ENCODE measurements at places on chromosomes 5 and 9.

DNA sequence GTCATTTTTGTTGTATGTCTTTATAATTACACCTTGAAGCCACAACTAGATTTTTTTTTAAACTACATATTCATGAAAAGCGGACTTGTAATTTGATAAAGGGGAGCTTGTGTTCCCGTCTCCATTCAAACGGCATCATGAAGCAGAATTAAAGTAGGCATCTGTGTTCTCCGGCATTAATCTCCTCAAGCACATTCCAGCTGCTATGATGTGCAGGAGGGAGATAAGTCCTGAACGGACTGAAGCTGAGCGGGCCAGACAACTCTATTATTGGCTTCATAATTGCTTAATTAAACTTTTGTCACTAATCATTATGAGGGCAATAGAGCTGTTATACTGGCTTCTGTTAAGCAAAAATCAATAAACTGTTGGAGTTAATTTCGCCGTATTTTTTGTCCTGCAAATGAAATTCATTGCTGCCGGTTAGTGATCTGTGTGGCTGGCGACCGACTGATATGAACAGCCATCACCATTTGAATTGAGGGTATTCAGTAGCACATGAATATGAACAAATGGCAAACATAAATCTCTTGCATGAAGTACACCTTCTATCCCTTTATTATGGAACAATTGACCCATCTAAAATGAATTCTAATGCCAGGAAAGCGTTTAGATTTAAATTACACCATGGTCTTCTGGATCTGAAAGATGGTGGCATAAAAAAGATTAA lies 408.8 kb upstream of the IRX1 start:
- H3K36me3 ChIP-seq: no peaks in the 10 kb centered on the region
- H3K27me3 ChIP-seq: no peaks in the 10 kb centered on the region
- H3K4me1 ChIP-seq: no peaks in the 10 kb centered on the region
- H3K4me3 ChIP-seq: no peak overlapping the region
- H3K27ac ChIP-seq: no peak overlapping the region
- no peak for DNase-seq

DNA sequence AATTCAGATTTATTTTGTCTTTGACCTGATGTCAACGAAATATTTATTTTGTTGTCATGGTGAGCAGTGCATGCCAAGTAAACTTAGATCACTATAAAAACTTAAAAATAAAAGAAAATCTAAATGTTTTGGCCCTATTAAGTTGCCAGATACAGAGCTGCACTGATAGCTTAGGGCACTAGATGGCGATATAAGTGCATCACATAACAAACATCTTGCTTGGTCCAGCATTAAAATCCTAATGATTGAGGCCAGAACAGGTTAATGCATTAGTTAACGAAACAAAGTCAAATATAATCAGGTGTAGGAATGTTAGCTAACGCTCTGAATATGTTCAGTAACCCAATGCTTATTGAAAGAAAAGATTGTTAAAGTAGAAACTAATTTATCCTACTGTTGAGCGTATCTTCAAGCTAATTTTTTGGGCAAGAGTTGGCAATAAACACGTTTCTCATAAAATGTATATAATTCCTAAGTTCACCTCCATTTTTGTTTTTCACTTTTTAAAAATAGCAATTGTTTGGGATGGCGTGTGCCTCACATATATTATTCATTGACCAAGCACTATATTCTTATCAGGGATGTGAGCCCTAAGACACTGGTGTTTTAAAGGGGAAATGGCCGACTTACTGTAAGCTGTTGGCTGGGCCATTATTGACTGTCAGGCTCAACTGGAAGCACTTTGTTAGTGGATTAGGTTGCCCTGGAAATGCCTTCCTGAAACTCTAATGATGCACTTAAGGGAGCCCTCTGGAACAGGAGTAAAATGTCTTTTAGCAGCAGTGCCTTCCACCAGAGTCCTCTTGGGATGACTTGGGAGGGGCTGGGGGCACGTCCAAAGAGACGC lies 33.3 kb downstream of the KCTD16 start:
- no peak overlapping the region for H3K4me3 ChIP-seq
- H3K4me1 ChIP-seq: peaks cover 5% of the 10 kb centered on the region
- H3K36me3 ChIP-seq: no peaks in the 10 kb centered on the region
- no peak overlapping the region for H3K27ac ChIP-seq

- H3K4me1 ChIP-seq: no peaks in the 10 kb centered on the region
- H3K36me3 ChIP-seq: peaks cover 2% of the 10 kb centered on the region
- H3K27me3 ChIP-seq: no peaks in the 10 kb centered on the region
- no peak overlapping the region for H3K4me3 ChIP-seq
Observed at GRCh38 chr5:96692441-96692840, 30.3 kb downstream of the CAST start.

DNA sequence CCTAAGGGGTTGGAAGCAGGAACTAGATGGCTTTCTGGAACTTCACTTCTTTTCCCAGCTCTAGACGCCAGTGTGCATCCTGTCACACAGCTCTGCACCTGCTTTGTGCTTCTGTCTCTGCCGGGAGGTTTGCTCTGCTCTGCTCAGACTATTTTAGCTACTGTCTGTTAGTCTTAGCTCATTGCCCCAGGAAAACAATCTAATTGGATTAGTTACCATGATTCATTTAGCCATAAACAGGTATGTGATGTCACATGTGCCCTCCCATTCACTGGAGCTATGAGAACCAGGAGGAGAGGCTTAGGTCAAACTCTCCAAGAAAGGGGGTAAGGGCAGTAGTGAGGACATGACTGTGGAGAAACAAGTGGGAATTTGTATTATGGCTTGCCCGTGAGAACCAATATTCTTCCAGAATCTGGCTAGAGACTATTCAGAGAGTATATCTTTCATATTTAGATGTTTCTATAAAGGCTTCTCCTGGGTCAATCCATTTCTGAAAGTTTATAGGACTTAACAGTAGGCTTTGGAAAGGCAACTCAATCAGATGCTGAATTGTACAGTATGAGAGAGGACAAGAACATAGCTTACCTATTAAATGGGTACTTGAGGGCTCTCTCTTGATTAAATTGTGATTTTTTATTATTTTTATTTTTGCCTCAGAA lies 22.4 kb upstream of the NREP start:
- H3K27ac ChIP-seq: no peak overlapping the region
- H3K4me3 ChIP-seq: no peak overlapping the region
- peaks cover 1% of the 10 kb centered on the region for H3K4me1 ChIP-seq
- no peak for DNase-seq
- H3K27me3 ChIP-seq: no peaks in the 10 kb centered on the region

GRCh38 chr9:81686614-81687520 lies 2.5 kb downstream of the TLE1 start:
- DNase-seq: peak; percentile 77
- peaks cover 6% of the 10 kb centered on the region for H3K36me3 ChIP-seq
- H3K4me3 ChIP-seq: peak overlapping the region; percentile 95
- H3K27ac ChIP-seq: peak overlapping the region; percentile 80
- H3K4me1 ChIP-seq: peaks cover 2% of the 10 kb centered on the region

GRCh38 chr9:112382066-112382465 lies 2.2 kb downstream of the HSDL2 start:
- H3K27ac ChIP-seq: no peak overlapping the region
- no peaks in the 10 kb centered on the region for H3K27me3 ChIP-seq
- DNase-seq: no peak
- H3K4me3 ChIP-seq: no peak overlapping the region

- H3K27ac ChIP-seq: no peak overlapping the region
- DNase-seq: no peak
- no peaks in the 10 kb centered on the region for H3K4me1 ChIP-seq
- no peaks in the 10 kb centered on the region for H3K27me3 ChIP-seq
- H3K36me3 ChIP-seq: no peaks in the 10 kb centered on the region
Observed at GRCh38 chr9:116178481-116179211, 25.1 kb downstream of the PAPPA start.

DNA sequence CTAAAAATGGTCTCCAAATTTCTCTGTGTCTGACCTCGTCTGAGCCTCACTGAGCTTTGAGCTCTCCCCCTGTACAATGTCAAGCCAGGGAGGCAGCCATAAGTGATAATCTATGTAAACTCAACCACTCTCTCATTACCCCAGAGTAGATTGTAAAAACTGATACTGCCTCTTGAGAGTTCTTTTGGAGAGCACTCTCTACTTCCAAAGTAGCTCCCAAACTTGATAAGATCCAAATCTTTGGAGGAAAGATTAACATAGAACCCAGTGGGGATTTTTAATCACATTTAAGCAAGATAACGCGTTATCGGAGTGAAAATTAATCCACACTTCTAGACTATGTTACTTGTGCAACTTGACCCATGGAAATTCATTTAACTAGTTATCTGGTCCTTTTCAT lies 54.9 kb downstream of the TMEM167A start:
- peak overlapping the region; percentile 42 for H3K27ac ChIP-seq
- no peaks in the 10 kb centered on the region for H3K36me3 ChIP-seq
- DNase-seq: no peak
- H3K4me1 ChIP-seq: peaks cover 3% of the 10 kb centered on the region
- no peaks in the 10 kb centered on the region for H3K27me3 ChIP-seq

DNA sequence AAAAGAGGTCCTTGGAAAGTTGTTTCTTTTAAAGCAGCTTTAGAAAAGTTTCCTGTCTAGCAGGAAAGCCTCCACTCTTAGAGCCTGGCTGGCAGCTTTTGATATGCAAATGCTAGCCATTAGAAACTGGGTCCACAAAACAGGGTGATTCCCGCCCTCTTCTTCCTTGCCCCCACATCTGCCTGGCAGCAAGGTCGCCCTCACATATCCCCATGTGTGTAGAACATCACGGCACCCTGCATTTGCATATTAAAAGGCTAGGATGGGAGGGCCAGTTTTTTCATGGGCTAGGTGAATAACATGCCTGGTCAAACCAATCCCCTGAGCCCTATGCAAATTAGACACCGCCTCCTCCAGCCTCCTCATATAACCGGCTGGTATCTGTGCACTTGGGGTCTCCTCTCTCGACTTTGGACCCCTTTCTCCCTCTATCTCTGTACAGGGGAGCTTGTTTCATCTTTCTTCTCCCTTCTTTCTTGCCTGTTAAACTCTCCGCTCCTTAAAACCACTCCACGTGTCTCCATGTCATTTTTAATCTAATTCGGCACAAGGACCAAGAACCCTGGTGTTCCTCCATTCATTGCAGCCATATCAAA lies 426.8 kb upstream of the CTNND2 start:
- no peak overlapping the region for H3K27ac ChIP-seq
- no peak overlapping the region for H3K4me3 ChIP-seq
- no peaks in the 10 kb centered on the region for H3K36me3 ChIP-seq
- no peaks in the 10 kb centered on the region for H3K4me1 ChIP-seq
- DNase-seq: no peak
- H3K27me3 ChIP-seq: no peaks in the 10 kb centered on the region

DNA sequence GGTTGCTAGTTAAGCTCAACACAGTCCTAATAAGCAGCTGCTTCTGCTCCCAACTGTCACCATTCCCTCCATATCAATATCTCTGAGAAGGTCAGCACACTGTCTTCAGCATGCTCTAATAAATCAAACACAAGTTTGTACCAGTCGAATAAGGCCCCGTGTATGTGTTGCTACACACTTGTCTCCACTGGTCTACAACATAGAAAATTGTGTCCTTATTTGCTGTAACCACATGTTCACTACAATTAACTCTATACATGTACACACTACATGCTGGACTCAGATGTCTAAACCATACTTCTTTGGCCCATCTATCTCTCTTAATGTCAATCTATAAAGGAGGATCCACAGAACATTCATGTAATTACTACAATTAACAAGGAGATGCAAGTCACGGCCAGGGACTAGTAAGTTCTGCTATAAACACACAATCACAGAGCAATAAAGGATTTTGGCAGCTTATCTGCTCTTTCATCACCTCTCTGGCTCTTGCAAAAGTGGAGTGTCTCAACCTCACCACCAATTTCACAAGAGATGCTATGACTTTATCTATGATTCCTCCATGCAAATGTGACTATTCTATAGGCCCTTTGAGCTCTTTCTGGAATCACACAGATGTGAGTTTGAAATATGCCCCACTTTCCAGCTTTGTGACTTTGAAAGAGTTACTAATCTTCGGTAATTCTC lies 143.9 kb downstream of the SEMA5A start:
- no peaks in the 10 kb centered on the region for H3K27me3 ChIP-seq
- no peaks in the 10 kb centered on the region for H3K36me3 ChIP-seq
- no peaks in the 10 kb centered on the region for H3K4me1 ChIP-seq
- DNase-seq: peak; percentile 11

- H3K27me3 ChIP-seq: no peaks in the 10 kb centered on the region
- no peaks in the 10 kb centered on the region for H3K36me3 ChIP-seq
- H3K4me1 ChIP-seq: no peaks in the 10 kb centered on the region
- DNase-seq: no peak
Observed at GRCh38 chr5:29150840-29151239, 2042.6 kb upstream of the CDH6 start.

GRCh38 chr5:132019337-132019736 lies 7.9 kb upstream of the ACSL6 start:
- no peaks in the 10 kb centered on the region for H3K4me1 ChIP-seq
- H3K36me3 ChIP-seq: no peaks in the 10 kb centered on the region
- DNase-seq: no peak
- no peak overlapping the region for H3K4me3 ChIP-seq
- H3K27ac ChIP-seq: no peak overlapping the region

DNA sequence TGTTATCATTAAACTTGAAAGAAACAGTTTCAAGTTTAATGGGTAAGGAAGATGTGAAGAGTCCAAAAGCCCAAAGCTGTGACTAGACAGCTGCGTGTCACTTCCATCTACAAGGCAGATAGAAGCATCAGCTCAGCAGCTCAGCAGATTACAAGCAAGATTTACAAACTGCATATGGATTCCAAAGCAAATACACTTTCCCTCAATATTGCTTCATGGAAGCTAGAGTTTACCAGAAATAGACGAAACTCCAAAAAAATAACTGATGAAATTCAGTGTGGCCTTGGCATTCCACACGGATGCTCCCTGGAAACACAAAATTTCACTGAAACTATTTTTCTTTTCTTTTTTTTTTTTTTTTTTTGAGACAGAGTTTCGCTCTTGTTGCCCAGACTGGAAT lies 17.9 kb downstream of the MYO10 start:
- peak; percentile 18 for DNase-seq
- no peaks in the 10 kb centered on the region for H3K36me3 ChIP-seq
- no peak overlapping the region for H3K4me3 ChIP-seq

GRCh38 chr5:167870055-167870454 lies 421.4 kb upstream of the WWC1 start:
- no peaks in the 10 kb centered on the region for H3K36me3 ChIP-seq
- DNase-seq: no peak
- H3K4me3 ChIP-seq: no peak overlapping the region
- H3K4me1 ChIP-seq: peaks cover 3% of the 10 kb centered on the region

GRCh38 chr9:124544535-124544934 lies 37.3 kb upstream of the NR5A1 start:
- peaks cover 4% of the 10 kb centered on the region for H3K36me3 ChIP-seq
- H3K4me1 ChIP-seq: no peaks in the 10 kb centered on the region
- DNase-seq: no peak
- H3K4me3 ChIP-seq: no peak overlapping the region
- H3K27ac ChIP-seq: no peak overlapping the region
- H3K27me3 ChIP-seq: no peaks in the 10 kb centered on the region

- peaks cover 20% of the 10 kb centered on the region for H3K4me1 ChIP-seq
- no peaks in the 10 kb centered on the region for H3K36me3 ChIP-seq
Observed at GRCh38 chr5:142181547-142182163, 73.1 kb downstream of the NDFIP1 start.

GRCh38 chr9:83554278-83554677 lies 16.1 kb upstream of the FRMD3 start:
- H3K36me3 ChIP-seq: no peaks in the 10 kb centered on the region
- no peak overlapping the region for H3K27ac ChIP-seq
- H3K4me3 ChIP-seq: no peak overlapping the region
- H3K4me1 ChIP-seq: no peaks in the 10 kb centered on the region

- no peak for DNase-seq
- H3K27ac ChIP-seq: no peak overlapping the region
- no peak overlapping the region for H3K4me3 ChIP-seq
- H3K27me3 ChIP-seq: peaks cover 2% of the 10 kb centered on the region
- H3K4me1 ChIP-seq: no peaks in the 10 kb centered on the region
Observed at GRCh38 chr9:37678789-37679273, 28.1 kb downstream of the FRMPD1 start.
